ENCODE measurements at places on chromosomes 2 and 18. TPM values are rescaled to one million over a fixed set of nuclear protein-coding genes. Genes with fewer than 3 reads are reported as not detected.

Gene LDLRAD4
- total RNA-seq: 0.45 TPM

Gene IL36G
- not detected for total RNA-seq

Gene CPLX4
- total RNA-seq: not detected

Gene FOXD4L1
- total RNA-seq: 0.12 TPM

Gene SERPINB8
- total RNA-seq: 6.6 TPM

Gene TCF23
- total RNA-seq: 0.82 TPM

Gene IL1RL2
- 4.3 TPM for total RNA-seq

Gene CFAP210
- total RNA-seq: not detected

Gene TBC1D8
- 49.1 TPM for total RNA-seq

Gene MFSD2B
- total RNA-seq: 0.08 TPM

Gene NEURL3
- 0.08 TPM for total RNA-seq

Gene SH2D6
- not detected for total RNA-seq

Gene MAB21L4
- total RNA-seq: not detected

Gene C2orf80
- total RNA-seq: not detected

Gene VSNL1
- 0.23 TPM for total RNA-seq

Gene NEU2
- not detected for total RNA-seq

Gene MARCO
- not detected for total RNA-seq

Gene TTC31
- total RNA-seq: 7.8 TPM

Gene FANCL
- total RNA-seq: 16.5 TPM

Gene IL36B
- total RNA-seq: not detected

Gene NT5C1B
- not detected for total RNA-seq

Gene CFC1
- total RNA-seq: not detected

Gene SULT1C4
- total RNA-seq: not detected

Gene ATG16L1
- 25.1 TPM for total RNA-seq

Gene RAMP1
- 1.6 TPM for total RNA-seq

Gene PARD3B
- total RNA-seq: 19.1 TPM

Gene MYO7B
- 0.23 TPM for total RNA-seq

Gene UNC80
- total RNA-seq: under 0.01 TPM

Gene SCN2A
- 1.8 TPM for total RNA-seq

Gene IL1F10
- total RNA-seq: not detected

Gene HOXD9
- total RNA-seq: not detected

Measured in smooth muscle cell of the coronary artery (primary cell).